ENCODE measurements at places on chromosomes 11 and 22.

DNA sequence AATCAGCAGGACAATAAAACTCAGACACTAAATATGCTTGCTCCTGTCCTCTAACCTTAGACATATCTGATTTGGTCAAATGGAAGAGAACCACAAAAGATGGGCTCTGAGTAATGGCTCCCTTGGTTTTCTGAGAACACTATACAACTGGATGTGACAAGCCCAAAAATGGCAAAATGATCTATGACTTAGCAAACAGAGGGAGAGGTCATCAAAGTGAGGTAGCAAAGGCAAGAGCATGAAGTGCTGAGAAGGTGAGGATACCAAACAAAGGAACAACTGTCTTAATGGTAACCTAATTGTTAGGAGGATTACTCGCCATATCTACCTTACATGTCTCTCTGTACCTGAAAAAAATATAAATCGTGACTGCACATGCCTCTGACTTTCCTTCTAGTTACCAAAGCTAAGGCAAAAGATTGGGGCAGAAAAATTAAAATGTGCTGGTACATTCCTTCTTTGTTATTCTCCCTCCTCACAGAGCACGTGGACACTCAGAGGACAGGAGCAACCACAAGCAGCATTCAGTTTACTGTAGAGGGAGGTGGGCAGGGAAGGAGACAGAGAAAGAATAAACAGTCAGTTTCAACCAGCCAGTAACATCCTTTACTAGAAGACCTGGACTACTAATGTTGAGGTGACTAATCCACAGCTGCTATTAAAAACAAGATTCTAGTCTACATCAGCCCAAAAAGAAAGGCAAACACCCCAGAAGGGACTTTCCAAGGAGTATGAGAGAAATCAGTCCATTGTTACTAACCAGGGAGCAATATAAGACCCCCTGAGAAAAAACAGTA is 88.8 kb downstream of the AMBRA1 start:
- DNase-seq = no peak

DNA sequence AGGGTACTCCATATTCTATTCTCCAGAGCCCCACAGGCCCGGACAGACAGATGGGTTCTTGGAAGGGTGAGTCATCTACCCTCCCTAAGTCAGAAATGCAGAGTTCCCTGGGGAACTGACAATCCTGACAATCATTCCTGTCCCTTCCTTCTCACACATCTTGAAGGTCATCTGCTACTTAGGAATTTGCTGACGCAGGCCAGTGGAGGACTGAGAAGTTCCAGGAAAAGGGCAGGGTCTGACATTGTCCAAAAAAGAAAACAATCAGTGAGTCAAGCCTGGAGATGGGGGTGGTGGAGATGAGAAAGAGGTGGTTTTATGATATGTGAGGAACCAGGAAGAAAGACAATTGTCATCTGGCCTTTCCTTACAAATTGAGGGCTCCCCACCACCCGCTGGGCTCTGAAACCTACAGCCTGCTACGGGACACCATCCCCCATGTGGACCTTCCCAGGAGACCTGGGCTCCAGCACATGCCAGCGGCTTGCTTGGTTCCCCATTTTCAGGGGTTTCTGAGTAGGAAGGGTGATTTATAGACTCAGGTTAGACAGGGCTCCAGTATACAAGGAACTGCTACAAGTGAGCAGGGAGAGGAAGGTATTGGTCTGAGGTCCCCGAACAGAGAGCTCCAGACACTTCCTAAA is 12.9 kb downstream of the CD59 start:
- DNase-seq = no peak

DNA sequence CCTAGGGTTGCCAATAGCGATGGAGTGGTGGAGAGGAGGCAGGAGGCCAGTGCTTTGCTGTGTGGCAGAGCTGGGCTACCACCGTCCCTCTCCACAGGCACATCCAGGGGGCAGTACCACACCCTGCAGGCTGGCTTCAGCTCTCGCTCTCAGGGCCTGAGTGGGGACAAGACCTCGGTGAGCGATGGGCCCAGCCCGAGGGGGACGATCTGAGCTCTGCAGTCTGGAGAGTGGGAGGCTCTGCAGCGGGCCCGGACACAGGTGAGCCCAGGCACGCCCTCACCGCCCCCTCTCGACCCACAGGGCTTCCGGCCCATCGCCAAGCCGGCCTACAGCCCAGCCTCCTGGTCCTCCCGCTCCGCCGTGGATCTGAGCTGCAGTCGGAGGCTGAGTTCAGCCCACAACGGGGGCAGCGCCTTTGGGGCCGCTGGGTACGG is 2.5 kb downstream of the PKP3 start:
- DNase-seq = no peak

DNA sequence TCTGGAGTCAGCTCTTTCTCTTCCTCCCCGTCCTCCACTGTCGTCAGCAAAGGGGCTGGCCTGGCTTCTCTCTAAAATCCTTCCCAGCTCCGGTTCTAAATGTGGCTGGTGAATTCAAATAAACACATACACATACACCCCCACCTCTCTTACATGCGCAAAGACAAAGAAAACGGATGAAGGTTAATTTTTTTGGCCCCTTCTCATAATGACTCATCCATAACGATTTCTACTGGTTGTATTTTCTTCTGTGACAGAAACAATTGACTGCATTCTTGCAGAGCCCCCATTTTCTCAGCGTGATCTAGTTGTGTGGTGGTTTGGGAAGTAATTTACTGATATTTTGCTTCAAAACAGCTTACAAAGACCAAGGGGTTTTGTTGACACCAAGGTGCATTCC is 130.0 kb upstream of the NTM start:
- DNase-seq = no peak

DNA sequence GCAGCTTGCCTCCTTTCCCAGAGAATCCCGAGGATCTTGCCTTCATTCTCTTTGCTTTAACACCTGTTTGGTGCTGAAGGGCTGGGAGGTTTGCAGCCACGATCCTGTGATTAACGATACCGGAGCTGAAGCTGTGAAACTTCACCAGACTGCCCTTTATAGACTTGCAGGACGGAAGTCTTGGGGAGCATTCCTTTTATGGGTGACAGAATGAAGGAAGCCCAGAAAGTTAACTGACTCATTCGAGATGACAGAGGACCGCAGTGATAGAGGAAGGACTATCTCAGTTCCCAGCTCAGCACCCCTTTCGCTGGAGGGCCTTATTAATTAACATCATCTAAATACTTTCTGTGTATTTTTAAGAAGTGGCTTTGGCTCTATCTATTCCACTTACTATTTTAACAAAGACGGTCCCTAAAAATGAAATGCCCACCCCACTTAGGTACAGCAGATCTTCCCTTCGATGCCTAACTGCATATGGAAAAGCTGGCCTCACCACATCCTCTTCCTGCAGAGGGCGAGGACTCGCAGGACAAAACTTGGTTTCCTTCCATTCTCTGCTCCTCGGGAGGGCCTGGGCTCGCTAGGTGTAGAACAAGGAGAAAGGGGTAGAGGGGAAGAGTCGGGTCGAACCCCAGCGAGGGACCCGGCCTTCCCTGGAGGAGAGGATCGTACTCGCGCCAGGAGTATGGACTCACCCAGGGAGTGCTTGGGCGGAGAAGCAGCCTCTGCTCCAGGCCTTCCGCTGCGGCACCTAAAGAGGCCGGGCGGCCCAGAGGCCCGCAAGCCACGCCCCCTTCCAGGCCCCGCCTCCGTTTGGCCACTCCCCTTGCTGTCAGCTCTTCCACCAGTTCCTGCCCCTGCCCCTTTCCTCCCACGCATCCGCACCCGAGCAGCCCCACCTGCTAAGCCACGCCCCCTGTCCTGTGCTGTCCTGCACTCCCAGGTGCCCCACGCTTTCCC is 30.7 kb upstream of the USP47 start:
- DNase-seq = no peak

DNA sequence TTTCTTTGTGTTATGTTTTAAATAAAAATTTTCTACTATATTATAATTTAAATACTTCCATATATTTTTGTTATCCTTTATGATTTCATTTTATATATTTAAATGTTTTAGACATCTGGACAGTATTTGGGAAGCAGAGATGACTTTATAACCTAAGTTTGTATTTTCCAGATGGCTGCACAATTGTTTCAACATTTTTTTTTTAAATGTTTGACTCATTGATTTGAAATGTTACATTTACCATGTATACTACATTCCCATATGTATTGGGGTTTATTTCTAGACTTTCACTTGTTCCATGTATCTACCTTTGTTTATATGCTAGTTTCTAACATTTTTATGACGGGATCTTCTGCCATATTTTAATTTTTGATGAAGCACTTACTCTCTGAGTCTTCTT is 766.5 kb downstream of the METTL15 start:
- DNase-seq = no peak

DNA sequence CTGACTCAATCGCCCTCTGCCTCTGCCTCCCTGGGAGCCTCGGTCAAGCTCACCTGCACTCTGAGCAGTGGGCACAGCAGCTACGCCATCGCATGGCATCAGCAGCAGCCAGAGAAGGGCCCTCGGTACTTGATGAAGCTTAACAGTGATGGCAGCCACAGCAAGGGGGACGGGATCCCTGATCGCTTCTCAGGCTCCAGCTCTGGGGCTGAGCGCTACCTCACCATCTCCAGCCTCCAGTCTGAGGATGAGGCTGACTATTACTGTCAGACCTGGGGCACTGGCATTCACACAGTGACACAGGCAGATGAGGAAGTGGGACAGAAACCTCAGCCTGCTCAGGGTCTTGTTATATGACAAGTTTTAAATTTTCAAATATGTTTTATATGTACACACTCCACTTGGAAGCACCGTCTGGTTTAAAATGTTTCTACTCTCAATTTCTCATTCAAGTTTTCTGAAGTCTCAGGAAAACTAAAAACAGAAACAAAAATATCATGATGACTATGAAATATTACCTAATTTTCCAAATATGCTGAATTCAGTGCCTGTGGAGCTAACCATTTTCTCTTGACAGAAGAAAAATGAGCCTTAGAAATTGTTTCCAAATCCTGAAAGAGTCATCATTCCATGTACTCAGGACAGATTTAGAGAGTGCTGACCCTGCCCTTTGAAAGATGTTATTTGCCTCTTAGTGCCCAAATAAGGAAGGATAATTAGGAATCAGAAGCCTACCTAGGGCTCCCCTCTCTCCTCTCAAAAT is 48.8 kb upstream of the TOP3B start:
- DNase-seq = no peak
